ENCODE measurements at places on chromosomes 2 and 18. TPM values are rescaled to one million over a fixed set of nuclear protein-coding genes. Genes with fewer than 3 reads are reported as not detected.
A peak's percentile ranks its signal among the peaks of the same experiment; 100 is the strongest.

Gene IL18R1
- 1.3 TPM for total RNA-seq

Gene SMC6
- 12.7 TPM for total RNA-seq

Gene C1GALT1C1L
- 2.7 TPM for total RNA-seq

Gene MARCO
- 15.7 TPM for total RNA-seq

Gene RAB10
- 92.0 TPM for total RNA-seq

Gene DSC3
- not detected for total RNA-seq

Gene ZNF521
- total RNA-seq, result 40.2 TPM

Gene TLX2
- total RNA-seq, result 2.5 TPM

Gene CRYBA2
- total RNA-seq, result not detected

Gene TBR1
- total RNA-seq, result not detected

Gene NLRC4
- 1.1 TPM for total RNA-seq

Gene UGT1A4
- total RNA-seq, result not detected

Gene CFAP221
- total RNA-seq, result not detected

Gene FOXD4L1
- total RNA-seq, result 1.1 TPM

Gene C1D
- 77.0 TPM for total RNA-seq

Gene ASPRV1
- 1.4 TPM for total RNA-seq

Gene CCDC141
- total RNA-seq, result 4.6 TPM

Gene TXNL4A
- total RNA-seq, result 32.9 TPM

DNA sequence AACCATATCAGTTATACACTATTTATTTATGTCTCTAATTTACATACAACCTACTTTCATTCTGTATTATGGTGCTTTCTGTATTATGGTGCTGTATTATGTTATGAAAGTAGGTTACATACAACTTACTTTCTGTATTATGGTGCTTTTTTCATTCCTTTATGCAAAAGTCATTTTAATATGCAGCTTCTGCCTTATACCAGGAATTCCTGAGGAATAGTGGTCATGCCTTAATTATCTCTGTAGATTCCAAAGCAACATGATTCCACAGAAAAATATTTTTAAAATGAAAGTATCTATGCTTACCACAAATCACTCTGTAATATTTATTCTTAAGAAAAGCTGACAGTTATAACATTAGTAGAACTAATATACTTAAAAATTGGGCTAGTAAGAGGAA lies 922.0 kb upstream of the NRXN1 start:
- no peaks in the 10 kb centered on the region for H3K36me3 ChIP-seq
- DNase-seq, result no peak
- no peak overlapping the region for H3K4me3 ChIP-seq
- no peaks in the 10 kb centered on the region for H3K27me3 ChIP-seq
- H3K27ac ChIP-seq, result no peak overlapping the region

DNA sequence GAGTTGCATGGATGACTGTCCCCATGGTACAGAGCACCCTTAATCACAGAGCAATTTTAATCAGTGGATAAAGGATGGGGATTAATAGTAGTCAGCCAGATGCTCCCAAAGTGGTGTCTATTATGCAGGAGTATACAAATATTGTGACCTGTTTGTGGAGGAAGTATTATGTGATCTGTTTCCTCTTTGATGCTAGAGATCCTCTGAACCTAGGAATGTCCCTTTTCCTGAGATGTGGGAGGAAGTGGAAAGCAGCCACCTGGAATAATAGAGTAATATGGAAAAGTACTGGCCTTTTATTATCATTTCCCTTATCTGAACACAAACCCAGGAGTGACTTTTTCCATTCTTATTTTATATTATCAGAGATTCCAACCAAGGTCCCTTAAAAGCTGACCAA lies 94.2 kb upstream of the EFEMP1 start:
- no peak for DNase-seq
- H3K4me3 ChIP-seq, result no peak overlapping the region
- H3K27me3 ChIP-seq, result no peaks in the 10 kb centered on the region
- H3K36me3 ChIP-seq, result no peaks in the 10 kb centered on the region
- no peaks in the 10 kb centered on the region for H3K4me1 ChIP-seq

DNA sequence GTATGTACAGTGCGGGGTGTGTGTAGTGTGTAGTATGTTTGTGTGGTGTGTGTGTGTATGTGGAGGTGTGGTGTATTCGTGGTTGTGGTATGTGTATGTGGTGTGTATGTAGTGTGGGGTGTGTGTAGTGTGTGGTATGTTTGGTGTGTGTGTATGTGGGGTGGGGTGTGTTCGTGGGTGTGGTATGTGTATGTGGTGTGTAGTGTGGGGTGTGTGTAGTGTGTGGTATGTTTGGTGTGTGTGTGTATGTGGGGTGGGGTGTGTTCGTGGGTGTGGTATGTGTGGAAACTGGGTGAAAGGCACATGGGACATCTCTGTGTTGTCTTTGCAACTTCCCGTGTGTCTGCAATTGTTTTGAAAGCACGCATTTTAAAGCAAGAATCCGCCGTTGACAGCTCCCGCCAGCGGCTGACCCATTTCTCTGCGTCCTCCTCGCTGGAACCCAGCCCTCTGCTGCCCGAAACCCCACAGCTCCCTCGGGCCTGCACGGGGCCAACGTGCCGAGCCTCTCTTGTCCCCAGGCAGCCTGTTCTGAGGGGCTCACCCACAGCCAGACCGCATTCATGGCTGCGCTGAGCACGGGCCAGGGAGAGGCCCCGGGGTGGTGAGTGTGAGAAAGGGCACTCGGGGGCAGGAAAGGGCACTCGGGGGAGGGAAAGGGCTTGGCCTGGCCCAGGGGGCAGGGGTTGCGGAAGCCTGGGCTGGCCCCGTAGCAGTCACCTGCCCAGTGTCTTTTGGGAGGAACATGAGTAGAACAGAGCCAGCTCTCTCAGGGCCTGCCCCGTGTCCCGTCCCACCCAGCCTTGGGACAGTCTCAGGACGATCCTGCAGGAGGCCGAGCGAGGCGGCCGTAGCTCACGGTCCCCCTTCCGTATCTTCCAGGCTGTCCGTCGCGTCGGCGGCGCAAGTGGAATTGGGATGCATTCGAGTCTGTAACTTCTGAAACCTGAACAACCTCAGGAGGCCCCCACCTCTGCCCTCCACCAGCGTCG lies 61.4 kb downstream of the TWIST2 start:
- peaks cover 12% of the 10 kb centered on the region for H3K4me1 ChIP-seq
- peak overlapping the region; percentile 47 for H3K27ac ChIP-seq
- no peaks in the 10 kb centered on the region for H3K27me3 ChIP-seq
- H3K4me3 ChIP-seq, result no peak overlapping the region

GRCh38 chr2:146762786-146763185 lies 1082.0 kb upstream of the ACVR2A start:
- DNase-seq, result no peak
- H3K4me3 ChIP-seq, result no peak overlapping the region
- H3K36me3 ChIP-seq, result no peaks in the 10 kb centered on the region

GRCh38 chr18:53772293-53772692 lies 452.2 kb downstream of the MBD2 start:
- no peaks in the 10 kb centered on the region for H3K27me3 ChIP-seq
- H3K36me3 ChIP-seq, result no peaks in the 10 kb centered on the region
- no peak for DNase-seq
- H3K4me1 ChIP-seq, result no peaks in the 10 kb centered on the region

- H3K4me1 ChIP-seq, result peaks cover 10% of the 10 kb centered on the region
- H3K27me3 ChIP-seq, result no peaks in the 10 kb centered on the region
- DNase-seq, result peak; percentile 78
Observed at GRCh38 chr2:98757904-98758421, 27.0 kb upstream of the MGAT4A start.

DNA sequence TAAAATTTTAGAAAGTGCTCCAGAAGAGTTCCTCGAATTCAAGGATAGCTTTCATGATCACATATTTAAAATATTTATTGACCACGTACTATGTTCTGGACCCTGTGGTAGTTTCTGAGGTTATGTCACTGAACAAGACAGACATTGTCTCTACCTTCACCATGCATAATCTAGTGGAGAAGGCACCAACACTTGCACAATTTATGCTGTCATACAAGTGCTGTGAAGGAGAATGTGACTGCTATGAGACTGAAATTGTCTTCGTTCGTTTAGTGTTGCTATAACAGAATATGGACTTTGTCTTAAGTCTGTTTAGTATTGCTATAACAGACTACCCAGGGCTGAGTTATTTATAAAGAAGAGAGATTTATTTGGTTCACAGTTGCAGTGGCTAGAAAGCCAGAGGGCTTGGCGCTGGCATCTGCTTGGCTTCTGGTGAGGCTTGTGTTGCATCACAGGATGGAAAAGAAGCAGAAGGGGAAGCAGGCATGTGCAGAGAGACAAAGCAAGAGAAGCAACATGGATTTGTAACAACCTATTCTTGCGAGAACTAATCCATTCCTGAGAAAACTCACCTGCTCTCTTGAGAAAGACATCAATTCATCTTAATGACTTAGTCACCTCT lies 50.0 kb upstream of the RFX8 start:
- peak; percentile 88 for DNase-seq
- no peaks in the 10 kb centered on the region for H3K36me3 ChIP-seq
- H3K4me1 ChIP-seq, result no peaks in the 10 kb centered on the region
- H3K4me3 ChIP-seq, result no peak overlapping the region
- H3K27me3 ChIP-seq, result no peaks in the 10 kb centered on the region

GRCh38 chr18:58232668-58233067 lies 188.6 kb downstream of the NEDD4L start:
- H3K36me3 ChIP-seq, result no peaks in the 10 kb centered on the region
- H3K27ac ChIP-seq, result no peak overlapping the region
- no peaks in the 10 kb centered on the region for H3K27me3 ChIP-seq
- H3K4me1 ChIP-seq, result peaks cover 39% of the 10 kb centered on the region

- no peak overlapping the region for H3K27ac ChIP-seq
- no peaks in the 10 kb centered on the region for H3K4me1 ChIP-seq
- no peaks in the 10 kb centered on the region for H3K36me3 ChIP-seq
- no peaks in the 10 kb centered on the region for H3K27me3 ChIP-seq
- no peak for DNase-seq
Observed at GRCh38 chr18:64806691-64807090, 657.8 kb upstream of the LINC00305 start.

- no peaks in the 10 kb centered on the region for H3K4me1 ChIP-seq
- no peak overlapping the region for H3K4me3 ChIP-seq
- H3K27me3 ChIP-seq, result no peaks in the 10 kb centered on the region
- no peaks in the 10 kb centered on the region for H3K36me3 ChIP-seq
Observed at GRCh38 chr2:147800316-147800715, 44.5 kb upstream of the ACVR2A start.

DNA sequence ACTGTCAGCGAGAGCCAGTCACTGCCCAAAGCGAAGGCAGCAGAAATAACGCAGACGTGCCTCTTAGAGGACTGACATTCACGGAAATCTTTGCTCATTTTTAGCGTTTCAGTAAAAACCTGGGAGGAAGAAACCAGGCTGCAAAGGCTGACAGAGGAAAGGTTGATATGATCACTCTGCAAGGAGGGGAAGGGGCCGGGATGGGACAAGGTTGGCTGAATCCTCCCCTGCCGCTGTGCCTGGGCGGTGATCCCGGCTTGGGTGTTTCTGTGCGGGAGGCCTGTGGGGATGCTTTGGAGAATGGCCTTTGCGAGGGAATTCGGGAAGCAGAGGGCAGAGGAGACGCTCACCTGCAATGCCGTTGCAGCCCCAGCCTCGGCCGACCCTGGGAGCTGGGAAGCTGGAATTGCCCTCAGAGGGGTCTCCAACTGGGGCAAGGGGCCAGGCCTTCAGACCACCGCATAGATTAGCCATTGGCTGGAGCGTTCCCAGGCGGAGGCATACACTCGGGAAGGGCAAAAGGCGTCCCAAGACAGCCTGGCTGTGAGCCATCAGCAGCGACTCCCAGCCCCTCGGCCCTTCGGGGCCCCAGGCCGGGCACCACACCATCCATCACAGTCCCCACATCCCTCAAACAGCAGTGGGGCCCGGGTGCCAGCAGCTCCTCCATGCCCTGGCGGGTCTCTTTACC lies 111.7 kb upstream of the GPC1 start:
- no peak overlapping the region for H3K4me3 ChIP-seq
- no peaks in the 10 kb centered on the region for H3K27me3 ChIP-seq
- no peak for DNase-seq

GRCh38 chr2:154934213-154934612 lies 235.7 kb downstream of the KCNJ3 start:
- H3K4me3 ChIP-seq, result no peak overlapping the region
- no peaks in the 10 kb centered on the region for H3K4me1 ChIP-seq
- no peaks in the 10 kb centered on the region for H3K36me3 ChIP-seq
- no peak overlapping the region for H3K27ac ChIP-seq
- DNase-seq, result no peak
- H3K27me3 ChIP-seq, result no peaks in the 10 kb centered on the region

- no peak overlapping the region for H3K4me3 ChIP-seq
- no peaks in the 10 kb centered on the region for H3K27me3 ChIP-seq
- no peaks in the 10 kb centered on the region for H3K36me3 ChIP-seq
- H3K27ac ChIP-seq, result no peak overlapping the region
Observed at GRCh38 chr2:44902217-44903137, 39.0 kb upstream of the SIX3 start.

DNA sequence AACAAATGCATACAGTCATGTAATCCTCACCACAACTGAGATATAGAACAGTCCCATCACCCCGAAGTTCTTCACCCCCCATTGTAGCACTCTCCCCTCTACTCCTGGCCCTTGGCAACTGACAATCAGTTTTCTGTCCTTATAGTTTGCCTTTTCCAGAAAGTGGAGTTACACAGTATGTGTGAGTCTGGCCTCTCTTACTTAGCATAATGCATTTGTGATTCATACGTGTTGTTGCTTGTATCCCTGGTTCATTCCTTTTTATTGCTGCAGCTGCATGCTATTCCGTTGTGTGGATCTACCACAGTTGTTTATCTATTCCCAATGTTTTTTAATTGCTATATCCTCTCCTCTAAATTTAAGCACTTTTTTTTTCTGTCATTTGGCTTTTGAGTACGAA lies 17.6 kb downstream of the ACYP2 start:
- no peak for DNase-seq
- no peak overlapping the region for H3K27ac ChIP-seq
- no peaks in the 10 kb centered on the region for H3K4me1 ChIP-seq

- no peaks in the 10 kb centered on the region for H3K36me3 ChIP-seq
- no peaks in the 10 kb centered on the region for H3K4me1 ChIP-seq
- DNase-seq, result no peak
- no peak overlapping the region for H3K4me3 ChIP-seq
Observed at GRCh38 chr2:130328710-130329109, 14.0 kb upstream of the IMP4 start.

- H3K4me1 ChIP-seq, result peaks cover 11% of the 10 kb centered on the region
- H3K27ac ChIP-seq, result peak overlapping the region; percentile 22
- no peak for DNase-seq
- H3K27me3 ChIP-seq, result no peaks in the 10 kb centered on the region
- H3K36me3 ChIP-seq, result peaks cover 5% of the 10 kb centered on the region
Observed at GRCh38 chr2:201353116-201353515, 4.0 kb downstream of the FLACC1 start.

- H3K27ac ChIP-seq, result no peak overlapping the region
- no peaks in the 10 kb centered on the region for H3K36me3 ChIP-seq
- no peaks in the 10 kb centered on the region for H3K27me3 ChIP-seq
- no peak overlapping the region for H3K4me3 ChIP-seq
Observed at GRCh38 chr2:103529798-103530502, 768.1 kb downstream of the TMEM182 start.

- H3K36me3 ChIP-seq, result no peaks in the 10 kb centered on the region
- H3K4me1 ChIP-seq, result no peaks in the 10 kb centered on the region
- DNase-seq, result no peak
- H3K27ac ChIP-seq, result no peak overlapping the region
- no peak overlapping the region for H3K4me3 ChIP-seq
Observed at GRCh38 chr18:75433098-75433497, 5.6 kb upstream of the SMIM21 start.

- H3K4me1 ChIP-seq, result peaks cover 27% of the 10 kb centered on the region
- H3K4me3 ChIP-seq, result peak overlapping the region; percentile 85
- no peak for DNase-seq
Observed at GRCh38 chr18:26656431-26656943, 108.1 kb upstream of the KCTD1 start.

- no peak for DNase-seq
- H3K27ac ChIP-seq, result no peak overlapping the region
- H3K36me3 ChIP-seq, result no peaks in the 10 kb centered on the region
- no peak overlapping the region for H3K4me3 ChIP-seq
Observed at GRCh38 chr18:4748975-4749374, 293.9 kb upstream of the DLGAP1 start.
